ENCODE measurements at places on chromosomes 2 and 18.

- no peak for DNase-seq
Observed at GRCh38 chr2:178251151-178251955, 57.0 kb downstream of the OSBPL6 start.

- no peak for DNase-seq
Observed at GRCh38 chr18:71287268-71287667, 998.4 kb downstream of the SOCS6 start.

DNA sequence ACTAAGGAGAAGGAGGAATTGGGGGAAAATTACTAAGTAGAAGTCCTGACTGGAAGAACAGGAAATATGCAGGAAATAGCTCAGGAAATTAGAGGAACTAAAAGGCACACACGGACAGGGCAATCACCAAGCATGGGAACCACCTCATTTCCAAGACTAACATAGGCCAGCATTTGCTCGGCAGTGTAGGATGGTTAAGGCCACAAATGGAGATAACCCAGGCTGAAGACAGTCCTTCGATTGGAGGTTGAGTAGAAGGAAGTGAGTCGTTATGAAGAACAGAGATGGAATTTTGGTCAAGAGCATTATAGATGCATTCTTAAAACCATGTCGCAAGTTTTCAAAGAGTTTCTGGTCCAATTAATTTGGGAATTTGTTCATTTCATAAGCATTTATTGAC lies 401.4 kb downstream of the ALK start:
- DNase-seq = no peak

- no peak for DNase-seq
Observed at GRCh38 chr18:9135081-9135911, 1.3 kb upstream of the ANKRD12 start.

GRCh38 chr2:17122887-17123501 lies 395.2 kb downstream of the RAD51AP2 start:
- no peak for DNase-seq

DNA sequence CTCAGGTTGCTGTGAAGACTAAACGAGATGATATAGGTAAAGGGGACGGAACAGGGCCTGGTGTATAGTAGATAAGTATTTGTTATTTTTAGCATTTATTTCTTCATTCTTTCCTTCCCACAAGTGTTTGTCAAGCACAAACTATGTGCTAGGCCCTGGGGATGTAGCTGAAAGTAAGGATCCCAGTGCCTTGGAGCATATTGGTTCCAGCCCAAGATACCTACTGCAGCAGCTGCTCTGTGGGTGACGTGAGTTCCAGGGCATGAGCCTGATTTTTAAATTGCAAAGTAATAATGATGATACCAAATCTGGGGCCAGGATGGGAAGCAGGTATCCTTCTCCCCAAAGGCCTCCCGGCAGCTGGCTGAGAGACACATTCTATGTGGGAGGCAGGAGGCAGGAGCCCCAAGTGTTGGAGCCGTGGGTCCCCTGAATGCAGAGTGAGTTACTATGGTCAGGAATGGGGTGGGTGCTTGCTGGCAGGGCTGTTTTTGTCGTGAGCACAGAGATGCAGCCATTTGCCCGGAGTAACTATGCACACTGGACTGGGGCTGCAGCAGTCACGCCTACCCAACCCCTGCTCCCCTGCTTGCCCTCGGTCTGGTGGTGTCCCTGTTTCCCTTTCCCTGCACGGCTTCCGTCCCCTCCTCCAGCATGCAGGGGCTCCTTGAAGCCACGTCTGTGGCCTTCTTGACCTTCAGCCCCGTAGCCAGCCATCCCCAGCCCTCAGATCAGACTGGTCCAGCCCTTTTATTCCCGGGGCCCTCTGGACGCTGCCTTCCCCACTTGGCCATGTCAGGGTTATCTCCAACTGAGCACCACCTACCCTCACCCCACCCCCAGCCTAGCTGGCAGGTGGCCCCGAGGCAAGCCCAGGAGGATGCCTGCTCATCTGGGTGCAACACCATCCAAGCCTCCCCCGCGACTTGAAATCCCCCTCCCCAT lies 52.4 kb downstream of the INHBB start:
- DNase-seq = no peak

DNA sequence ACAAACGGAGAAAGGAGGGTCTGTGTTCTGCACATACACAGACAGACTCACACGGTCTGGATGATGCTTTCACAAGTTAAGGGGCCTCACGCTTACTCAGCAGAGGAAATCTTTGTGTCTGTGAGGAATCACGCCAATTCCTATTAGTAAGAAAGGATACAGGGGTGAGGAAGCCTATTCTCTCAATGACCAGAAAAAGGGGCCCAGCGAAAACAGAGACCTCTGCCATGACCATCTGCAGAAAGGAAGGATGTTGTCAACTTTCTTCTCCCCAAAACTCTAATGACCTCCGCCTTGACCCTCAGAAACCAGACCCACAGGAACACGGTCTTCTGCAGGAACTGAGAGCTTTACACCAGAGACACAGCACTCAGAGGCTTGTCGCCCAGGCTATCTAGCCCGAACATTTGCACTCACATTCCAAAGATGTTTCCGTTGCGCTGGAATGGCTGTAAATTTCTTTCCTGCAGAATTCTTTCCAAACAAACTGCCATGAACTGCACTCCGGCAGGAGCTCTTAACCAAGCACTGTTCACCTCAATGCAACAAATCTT lies 186.3 kb downstream of the TCF4 start:
- DNase-seq = no peak

DNA sequence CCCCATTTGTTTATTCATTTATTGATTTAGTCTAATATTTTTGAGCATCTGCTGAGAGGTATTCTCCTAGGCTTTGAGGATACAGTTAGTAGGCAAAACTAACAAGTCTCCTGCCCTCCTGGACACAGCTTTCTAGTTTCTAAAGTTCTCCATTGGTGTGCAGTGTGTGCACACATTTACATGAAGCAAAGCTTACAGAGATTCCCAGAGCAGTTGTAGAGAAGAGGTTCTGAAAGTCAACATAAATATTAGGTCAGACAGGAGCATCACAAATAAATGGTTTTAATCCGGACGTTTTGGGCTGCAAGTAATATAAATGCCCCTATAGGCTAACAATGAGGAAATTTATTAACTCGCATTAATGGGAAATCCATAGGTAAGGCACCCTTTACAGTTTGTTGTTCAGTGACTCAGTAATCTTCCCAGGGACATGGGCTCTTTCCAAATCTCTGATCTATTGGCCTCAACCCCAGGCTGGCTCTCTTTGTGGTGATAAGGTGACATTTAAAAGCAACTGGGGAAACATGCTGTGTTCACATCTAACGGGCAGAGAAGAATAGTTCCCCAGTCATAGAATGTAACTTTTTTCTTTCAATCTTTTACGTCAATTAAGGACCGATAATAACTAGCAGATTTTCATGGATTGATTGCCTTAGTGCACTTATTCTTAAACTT lies 407.2 kb downstream of the PTPRM start:
- no peak for DNase-seq

GRCh38 chr18:11320986-11321385 lies 171.6 kb upstream of the PIEZO2 start:
- DNase-seq = no peak

All from GM12892 (cell line).